ENCODE measurements at places on chromosomes 3 and 15.

DNA sequence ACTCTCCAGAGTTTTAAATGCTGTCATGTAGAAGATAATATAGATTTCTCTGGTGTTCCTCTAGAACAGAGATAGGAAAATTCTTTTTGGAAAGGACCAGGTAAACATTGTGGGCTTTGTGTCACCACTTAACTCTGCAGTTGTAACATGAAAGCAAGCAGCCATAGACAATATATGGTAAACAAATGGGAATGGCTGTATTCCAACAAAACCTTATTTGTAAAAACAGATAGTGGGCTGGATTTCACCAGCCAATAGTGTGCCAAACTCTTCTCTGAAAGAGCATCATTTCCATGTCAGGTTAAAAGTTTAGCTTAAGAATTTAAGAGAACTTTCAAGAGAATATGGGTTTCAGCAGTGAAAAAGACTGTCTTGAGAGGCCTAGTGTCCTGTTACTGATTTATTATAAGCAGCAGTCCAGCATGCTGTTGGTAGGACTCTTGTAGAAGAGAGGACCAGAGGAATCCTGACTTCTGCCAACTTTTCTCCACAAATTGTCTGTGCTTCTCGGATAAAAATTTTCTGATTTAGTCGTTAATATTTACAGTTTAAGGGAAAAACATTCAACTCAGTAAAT is 107.7 kb downstream of the TCF12 start:
- DNase-seq: no peak

GRCh38 chr3:172285844-172286243 is 162.4 kb downstream of the GHSR start:
- no peak for DNase-seq

DNA sequence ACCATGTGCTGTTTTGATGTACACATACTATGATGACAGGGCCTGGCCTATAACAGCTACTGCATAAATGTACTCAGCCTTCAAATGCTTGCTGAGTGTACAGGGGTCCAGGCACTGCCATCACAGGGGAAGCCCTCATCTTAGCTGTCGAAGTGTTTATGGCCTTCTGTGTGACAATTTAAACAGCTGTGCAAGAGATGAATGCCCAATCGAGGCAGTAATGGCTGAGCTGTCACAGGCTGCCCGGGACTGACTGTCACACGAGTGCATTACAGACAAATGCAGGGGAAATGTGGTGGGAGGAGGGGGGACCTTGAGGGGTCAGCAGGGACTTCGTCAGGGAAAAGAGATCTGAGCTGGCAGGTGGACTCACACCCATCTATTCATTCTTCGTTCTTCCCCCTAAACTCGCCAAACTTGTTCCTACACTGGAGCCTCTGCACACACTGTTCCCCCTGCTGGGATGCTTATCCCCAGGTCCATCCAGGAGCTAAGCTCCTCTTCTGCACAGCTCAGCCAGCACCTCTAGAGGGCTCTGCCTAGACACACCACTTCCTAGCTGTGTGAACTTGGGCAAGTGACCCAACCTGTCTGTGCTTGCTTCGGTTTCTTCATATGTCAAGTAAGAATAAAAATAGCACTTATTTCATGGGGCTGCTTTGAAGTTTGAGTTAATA is 156.2 kb upstream of the IQSEC1 start:
- peak; percentile 31 for DNase-seq

- DNase-seq: no peak
Observed at GRCh38 chr15:34365836-34366235, 1.2 kb downstream of the LPCAT4 start.

All from suppressor macrophage treated with lipopolysaccharide for 1 hour (primary cell).